Natural killer cell treated with Interleukin-12 subunit alpha and Interleukin-12 subunit beta and Interleukin-15 and Interleukin-18, amount 100 ng/mL, for 72 hours (primary cell): ENCODE measurements at places on chromosomes 16 and 17. TPM values are rescaled to one million over a fixed set of nuclear protein-coding genes. Genes with fewer than 3 reads are reported as not detected.

GRCh38 chr17:67138392-67138791 is 94.0 kb downstream of the CACNG1 start:
- peaks cover 38% of the 10 kb centered on the region for H3K4me1 ChIP-seq
- H3K27ac ChIP-seq: peak overlapping the region; percentile 66
- DNase-seq: no peak
- no peaks in the 10 kb centered on the region for H3K27me3 ChIP-seq
- H3K36me3 ChIP-seq: peaks cover 30% of the 10 kb centered on the region

CCL16 gene
- total RNA-seq: not detected

DNA sequence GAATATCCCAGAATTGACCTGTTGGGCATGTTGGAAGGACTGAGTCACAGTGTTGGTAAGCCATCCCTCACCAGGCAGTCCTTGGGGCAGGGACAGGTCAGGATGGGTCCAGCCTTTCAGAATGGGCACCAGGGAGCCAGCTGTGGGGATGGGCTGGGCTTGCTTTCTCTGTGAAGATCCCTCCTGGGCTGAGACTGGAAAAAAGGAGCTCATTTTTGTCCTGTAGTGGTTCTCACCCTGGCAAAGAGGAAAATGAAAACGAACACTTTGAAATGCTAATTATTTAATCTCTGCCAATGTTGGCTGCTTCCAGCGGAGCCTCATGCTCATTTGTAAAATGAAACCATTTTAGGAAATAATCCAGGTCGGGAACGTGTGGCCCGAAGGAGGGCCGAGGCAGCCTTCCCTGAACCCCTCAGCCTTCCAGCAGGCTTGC is 237.5 kb upstream of the SALL1 start:
- H3K4me1 ChIP-seq: no peaks in the 10 kb centered on the region
- H3K4me3 ChIP-seq: no peak overlapping the region
- H3K36me3 ChIP-seq: no peaks in the 10 kb centered on the region
- H3K27ac ChIP-seq: no peak overlapping the region
- peaks cover 3% of the 10 kb centered on the region for H3K27me3 ChIP-seq
- DNase-seq: no peak

GRCh38 chr17:82218349-82219075 is 5.9 kb upstream of the CCDC57 start:
- no peaks in the 10 kb centered on the region for H3K27me3 ChIP-seq
- H3K27ac ChIP-seq: peak overlapping the region; percentile 93
- H3K4me3 ChIP-seq: peak overlapping the region; percentile 20
- peaks cover 37% of the 10 kb centered on the region for H3K4me1 ChIP-seq
- H3K36me3 ChIP-seq: no peaks in the 10 kb centered on the region
- DNase-seq: no peak

- no peaks in the 10 kb centered on the region for H3K27me3 ChIP-seq
- H3K4me3 ChIP-seq: no peak overlapping the region
- H3K27ac ChIP-seq: no peak overlapping the region
These were observed 296.2 kb downstream of the SEC14L1 start for GRCh38 chr17:77437017-77437416.

DNA sequence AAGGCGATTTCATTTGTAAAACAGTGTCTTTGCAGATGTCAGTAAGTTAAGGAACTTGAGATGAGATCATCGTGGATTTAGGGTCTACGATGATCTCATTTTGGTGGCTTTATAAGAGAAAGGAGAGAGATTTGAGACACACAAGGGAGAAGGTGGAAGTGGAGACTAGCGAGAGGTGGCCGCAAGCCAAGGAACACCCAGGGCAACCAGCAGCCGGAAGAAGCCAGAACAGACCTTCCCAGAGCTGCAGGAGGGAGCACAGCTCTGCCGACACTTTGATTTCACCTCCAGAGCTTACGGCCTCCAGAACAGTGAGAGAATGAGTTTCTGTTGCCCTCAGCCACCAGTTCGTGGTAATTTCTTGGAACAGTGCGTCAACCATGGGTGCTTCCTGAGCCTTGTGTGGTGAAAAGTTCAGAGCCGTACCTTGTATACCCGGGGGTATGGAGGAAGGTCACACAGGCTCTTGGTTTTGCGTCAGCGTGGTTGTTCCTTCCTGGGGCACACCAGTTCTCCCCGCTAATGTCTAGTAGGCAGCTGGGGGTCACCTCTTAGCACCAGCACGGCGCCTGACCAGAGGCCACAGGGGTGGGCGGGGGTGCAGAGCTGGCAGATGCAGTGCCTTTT is 12.9 kb upstream of the SEC14L1 start:
- peaks cover 17% of the 10 kb centered on the region for H3K4me1 ChIP-seq
- H3K27ac ChIP-seq: peak overlapping the region; percentile 94
- no peaks in the 10 kb centered on the region for H3K27me3 ChIP-seq
- peak overlapping the region; percentile 79 for H3K4me3 ChIP-seq
- DNase-seq: peak; percentile 72

DNA sequence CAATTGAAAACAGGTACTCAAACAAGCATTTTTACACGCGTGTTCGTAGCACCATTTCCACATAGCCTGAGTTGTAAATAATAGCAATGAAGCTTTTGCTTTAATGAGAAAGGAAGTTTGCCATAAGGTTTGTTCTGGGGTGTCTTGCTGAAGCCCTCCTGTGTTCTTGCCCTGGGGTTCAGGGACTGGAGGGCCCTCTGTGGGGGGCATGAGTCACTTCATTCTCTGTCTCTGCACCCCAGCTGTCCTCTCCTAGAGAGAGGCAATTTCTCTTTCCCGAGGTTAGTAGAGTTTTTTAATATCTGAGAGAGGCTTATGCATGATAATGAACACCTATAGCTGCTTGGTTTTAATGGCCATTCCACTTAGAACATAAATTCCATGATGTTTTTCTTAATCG is 9.6 kb downstream of the AFMID start:
- peaks cover 8% of the 10 kb centered on the region for H3K4me1 ChIP-seq
- no peaks in the 10 kb centered on the region for H3K36me3 ChIP-seq
- no peak overlapping the region for H3K4me3 ChIP-seq
- no peak for DNase-seq

DNA sequence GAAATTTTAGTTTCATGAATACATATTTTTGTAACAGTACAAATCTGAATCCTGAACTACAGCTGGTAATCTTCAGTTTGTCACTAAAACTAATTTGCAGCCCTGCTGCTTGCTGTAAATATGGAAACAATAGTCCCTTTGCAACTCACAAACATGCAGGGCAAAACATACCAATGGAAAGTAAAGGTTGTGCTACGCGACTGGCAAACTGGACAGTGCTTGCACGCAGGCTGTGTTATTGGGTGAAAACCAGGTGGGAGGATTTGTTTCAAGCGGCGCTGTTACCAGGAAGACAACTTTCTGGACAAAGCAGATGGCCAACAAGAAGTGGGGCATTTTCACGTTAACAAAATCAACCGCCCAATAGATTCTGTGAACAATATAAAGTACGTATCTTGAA is 93.5 kb downstream of the CDYL2 start:
- no peaks in the 10 kb centered on the region for H3K4me1 ChIP-seq
- H3K27ac ChIP-seq: no peak overlapping the region

GRCh38 chr17:50946223-50946890 is 80.2 kb upstream of the TOB1 start:
- no peak overlapping the region for H3K4me3 ChIP-seq
- peaks cover 13% of the 10 kb centered on the region for H3K4me1 ChIP-seq
- no peak for DNase-seq
- H3K36me3 ChIP-seq: no peaks in the 10 kb centered on the region
- no peak overlapping the region for H3K27ac ChIP-seq
- no peaks in the 10 kb centered on the region for H3K27me3 ChIP-seq

CLEC19A gene
- total RNA-seq: not detected

DNA sequence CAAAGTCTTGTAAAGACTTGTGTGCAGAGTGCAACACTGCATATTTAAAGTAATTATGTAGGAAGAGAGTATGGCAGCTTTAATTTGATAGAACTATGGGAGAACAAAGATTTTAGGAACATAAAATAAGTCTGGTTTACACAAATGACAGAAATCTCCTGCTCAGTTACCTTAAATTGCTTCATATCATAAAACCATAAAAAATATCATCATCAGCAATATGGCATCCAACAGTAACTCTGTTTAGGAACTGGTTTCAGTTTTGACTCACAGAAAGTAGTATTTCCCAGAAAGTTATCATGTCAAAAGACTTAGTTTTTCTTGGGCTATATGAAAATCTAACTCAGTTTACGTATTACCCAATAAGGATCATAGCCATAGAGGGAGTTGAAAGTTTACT is 292.1 kb upstream of the PMFBP1 start:
- H3K36me3 ChIP-seq: no peaks in the 10 kb centered on the region
- H3K27me3 ChIP-seq: no peaks in the 10 kb centered on the region
- H3K27ac ChIP-seq: no peak overlapping the region
- H3K4me3 ChIP-seq: no peak overlapping the region
- H3K4me1 ChIP-seq: no peaks in the 10 kb centered on the region

CX3CL1 gene
- not detected for total RNA-seq

DNA sequence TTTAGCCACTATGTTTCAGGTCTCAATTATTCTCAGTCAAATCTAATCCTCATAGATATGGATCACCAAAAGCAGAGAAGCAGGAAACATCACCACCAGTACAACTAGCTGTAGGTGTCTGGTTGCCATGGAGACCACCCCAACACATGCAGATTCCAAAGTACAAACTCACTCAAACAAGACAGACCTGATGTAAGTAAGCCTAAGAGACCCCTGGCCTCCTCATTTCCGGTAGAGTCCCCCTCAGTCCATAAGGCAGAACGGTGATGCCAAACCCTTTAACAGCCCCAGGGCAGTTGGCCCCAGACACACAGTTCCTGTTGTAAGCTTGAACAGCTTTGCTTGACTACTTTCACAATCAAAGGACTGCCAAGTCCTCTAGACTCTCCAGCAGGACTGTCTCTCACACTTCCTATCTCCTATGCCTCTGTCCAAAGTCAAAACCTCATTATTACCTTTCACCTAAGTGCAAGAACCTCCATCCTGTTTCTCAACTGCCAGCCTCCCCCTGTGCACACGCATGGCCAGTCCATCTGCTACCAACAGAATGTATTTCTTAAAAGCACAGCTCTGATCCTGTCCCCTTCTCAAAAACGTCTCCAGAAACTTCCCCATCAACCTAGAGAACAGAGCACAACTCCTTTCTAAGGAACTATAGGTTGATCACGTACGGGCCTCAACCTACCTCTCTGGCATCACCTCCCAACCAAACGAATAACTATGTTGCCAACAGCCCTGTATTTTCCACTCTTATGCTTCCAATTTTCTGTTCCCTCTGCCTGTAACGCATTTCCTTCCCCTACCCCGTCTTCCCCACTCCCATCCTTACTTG is 23.9 kb downstream of the SLC39A11 start:
- peaks cover 6% of the 10 kb centered on the region for H3K36me3 ChIP-seq
- peaks cover 10% of the 10 kb centered on the region for H3K4me1 ChIP-seq
- DNase-seq: no peak
- no peaks in the 10 kb centered on the region for H3K27me3 ChIP-seq
- no peak overlapping the region for H3K4me3 ChIP-seq

DNA sequence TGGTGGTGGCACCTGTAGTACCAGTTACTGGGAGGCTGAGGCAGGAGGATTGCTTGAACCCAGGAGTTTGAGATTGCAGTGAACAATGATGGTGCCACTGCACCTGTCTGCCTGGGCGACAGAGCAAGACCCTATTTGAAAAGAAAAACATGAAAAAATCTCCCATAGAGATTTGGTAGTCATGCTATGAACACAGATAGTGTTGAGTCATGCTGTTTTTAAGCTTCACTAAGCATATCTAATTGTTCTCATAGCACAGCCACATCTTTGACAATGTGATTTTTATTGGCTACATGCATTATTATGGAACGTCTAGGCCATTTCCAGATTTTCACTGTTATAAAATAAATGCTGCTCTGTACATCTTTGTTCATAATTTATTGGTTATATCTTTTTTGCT is 6.0 kb downstream of the IL34 start:
- no peak overlapping the region for H3K4me3 ChIP-seq
- H3K4me1 ChIP-seq: peaks cover 4% of the 10 kb centered on the region
- no peaks in the 10 kb centered on the region for H3K27me3 ChIP-seq
- H3K27ac ChIP-seq: no peak overlapping the region
- DNase-seq: no peak

LRRC75A gene
- total RNA-seq: 1.9 TPM

- H3K4me1 ChIP-seq: no peaks in the 10 kb centered on the region
- H3K4me3 ChIP-seq: no peak overlapping the region
- H3K27ac ChIP-seq: no peak overlapping the region
- H3K27me3 ChIP-seq: no peaks in the 10 kb centered on the region
These were observed 6.6 kb upstream of the TMEM204 start for GRCh38 chr16:1526608-1527555.

GRCh38 chr16:55499951-55500529 is 8.8 kb upstream of the LPCAT2 start:
- no peaks in the 10 kb centered on the region for H3K4me1 ChIP-seq
- DNase-seq: no peak
- no peak overlapping the region for H3K27ac ChIP-seq
- H3K27me3 ChIP-seq: peaks cover 7% of the 10 kb centered on the region
- no peak overlapping the region for H3K4me3 ChIP-seq

- no peaks in the 10 kb centered on the region for H3K4me1 ChIP-seq
- no peak for DNase-seq
- no peaks in the 10 kb centered on the region for H3K36me3 ChIP-seq
- no peak overlapping the region for H3K27ac ChIP-seq
- peaks cover 1% of the 10 kb centered on the region for H3K27me3 ChIP-seq
- no peak overlapping the region for H3K4me3 ChIP-seq
These were observed 385.2 kb upstream of the ZFHX3 start for GRCh38 chr16:73432850-73433730.

PPP1R9B gene
- total RNA-seq: 110 TPM

DNA sequence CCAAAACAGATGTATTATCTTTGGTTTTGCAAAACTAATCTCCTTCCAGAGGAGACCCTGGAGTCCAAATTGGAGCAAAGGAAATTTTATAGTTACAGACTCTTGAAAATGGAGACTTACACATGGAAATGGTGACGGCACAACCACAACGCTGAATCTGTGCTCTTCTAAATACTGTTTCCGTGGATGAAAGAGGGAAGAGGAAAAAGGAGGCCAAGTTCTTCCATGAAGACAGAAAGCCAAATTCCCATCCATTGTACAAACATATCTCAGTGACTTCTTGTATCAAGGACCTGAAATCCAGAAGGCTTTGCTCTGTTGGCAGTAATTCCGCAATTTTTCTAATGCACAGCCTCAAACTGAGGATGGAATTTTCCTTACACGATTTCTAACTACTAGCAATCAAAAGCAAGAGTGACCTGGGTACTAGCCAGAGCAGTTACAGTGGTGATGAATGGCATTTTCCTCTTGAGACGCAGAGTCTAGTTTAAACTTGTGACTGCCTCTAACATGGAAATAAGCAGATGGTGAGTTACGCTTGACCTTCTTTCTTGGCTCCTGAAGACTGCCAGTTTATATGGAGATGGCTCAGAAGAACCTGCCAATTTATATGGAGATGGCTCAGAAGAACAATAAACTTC is 38.5 kb downstream of the VPS53 start:
- no peak overlapping the region for H3K27ac ChIP-seq
- H3K4me3 ChIP-seq: no peak overlapping the region
- no peak for DNase-seq
- no peaks in the 10 kb centered on the region for H3K27me3 ChIP-seq
- H3K4me1 ChIP-seq: peaks cover 7% of the 10 kb centered on the region

GRCh38 chr17:73189417-73190099 is 3.3 kb upstream of the COG1 start:
- no peaks in the 10 kb centered on the region for H3K27me3 ChIP-seq
- H3K27ac ChIP-seq: no peak overlapping the region
- H3K4me3 ChIP-seq: no peak overlapping the region
- H3K4me1 ChIP-seq: peaks cover 11% of the 10 kb centered on the region
- peak; percentile 37 for DNase-seq

- no peak overlapping the region for H3K4me3 ChIP-seq
- DNase-seq: no peak
- no peaks in the 10 kb centered on the region for H3K36me3 ChIP-seq
These were observed 18.6 kb downstream of the CD300LF start for GRCh38 chr17:74694081-74694480.

CA7 gene
- total RNA-seq: not detected

DNAH9 gene
- total RNA-seq: not detected

HNF1B gene
- total RNA-seq: 0.19 TPM
